ENCODE measurements at places on chromosomes 1 and 21.

DNA sequence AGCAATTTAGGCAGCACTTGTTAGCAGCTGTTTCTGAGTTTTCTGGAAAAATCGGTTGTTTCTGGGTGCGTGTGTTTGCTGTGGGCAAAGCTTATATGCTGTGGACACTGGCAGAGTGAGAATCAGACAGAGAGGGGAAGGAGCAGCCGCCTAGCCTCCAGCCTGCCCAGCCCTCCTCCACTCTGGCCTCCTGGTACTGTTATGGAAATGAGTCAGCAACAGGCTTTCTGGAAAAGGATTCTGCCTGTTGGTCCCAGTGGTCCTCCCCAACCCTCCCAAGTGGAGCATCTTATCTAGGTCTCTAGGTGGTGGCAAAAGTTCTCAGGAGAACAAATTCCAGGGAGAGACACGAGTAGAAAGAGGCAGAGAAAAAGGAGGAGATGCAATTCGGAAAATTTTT is 42.2 kb upstream of the GOLT1A start:
- no peak for DNase-seq

DNA sequence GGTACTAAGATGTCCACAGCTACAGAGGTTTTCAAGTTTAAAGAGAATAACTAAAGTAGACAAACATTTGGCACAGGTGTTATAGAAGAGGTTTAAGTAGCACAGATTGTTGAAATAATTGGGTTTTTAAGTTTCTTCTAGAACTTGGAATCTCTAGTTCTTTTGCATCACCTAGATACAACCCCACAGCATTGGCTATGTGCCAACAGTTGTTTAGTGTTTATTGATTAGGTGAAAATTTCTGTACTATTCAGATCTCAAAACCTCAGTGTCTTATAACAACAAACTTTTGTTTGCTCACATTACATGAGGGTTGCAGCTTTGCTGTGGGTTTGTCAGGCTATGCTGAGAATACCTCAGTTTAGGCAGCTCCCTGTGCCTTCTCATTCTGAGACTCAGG is 162.5 kb downstream of the TBX15 start:
- DNase-seq: no peak

DNA sequence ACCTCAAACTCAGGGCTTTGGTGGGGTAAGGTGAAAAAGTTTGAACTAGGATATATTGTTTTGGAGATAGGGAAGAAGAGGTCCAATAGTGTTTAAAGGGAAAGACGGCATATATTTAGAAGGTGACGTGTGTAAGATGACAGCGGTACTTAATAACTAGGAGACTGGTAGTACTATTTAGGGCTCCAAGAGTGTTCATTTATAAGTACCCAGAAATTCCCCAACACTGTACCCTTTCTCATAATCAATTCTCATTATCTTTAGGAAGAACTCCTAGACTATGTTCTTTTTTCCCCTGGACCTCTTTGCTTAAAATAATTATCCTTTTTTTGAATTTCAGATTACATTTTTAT is 1.5 kb downstream of the LYPLAL1 start:
- no peak for DNase-seq

DNA sequence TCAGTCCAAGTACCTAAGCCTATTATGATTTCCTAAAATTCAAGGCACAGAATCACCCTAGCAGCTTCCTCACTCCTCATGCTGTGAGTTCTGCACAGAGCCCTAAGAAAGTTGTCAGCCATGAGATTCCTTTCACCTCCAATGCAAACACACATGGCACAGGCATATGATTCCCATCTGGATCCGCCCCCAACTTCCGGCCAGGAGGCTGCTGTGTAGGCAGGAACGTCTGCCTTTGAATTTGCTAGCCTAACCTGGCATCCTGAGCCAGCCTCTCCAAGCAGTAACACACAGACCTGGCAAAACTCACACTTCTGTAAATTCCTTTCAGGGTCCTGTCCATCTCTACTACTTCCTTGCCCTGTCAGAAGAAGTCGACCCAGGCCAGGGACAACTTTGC is 521.1 kb upstream of the BEND5 start:
- DNase-seq: no peak

GRCh38 chr1:78703806-78704205 is 54.2 kb downstream of the IFI44 start:
- no peak for DNase-seq

DNA sequence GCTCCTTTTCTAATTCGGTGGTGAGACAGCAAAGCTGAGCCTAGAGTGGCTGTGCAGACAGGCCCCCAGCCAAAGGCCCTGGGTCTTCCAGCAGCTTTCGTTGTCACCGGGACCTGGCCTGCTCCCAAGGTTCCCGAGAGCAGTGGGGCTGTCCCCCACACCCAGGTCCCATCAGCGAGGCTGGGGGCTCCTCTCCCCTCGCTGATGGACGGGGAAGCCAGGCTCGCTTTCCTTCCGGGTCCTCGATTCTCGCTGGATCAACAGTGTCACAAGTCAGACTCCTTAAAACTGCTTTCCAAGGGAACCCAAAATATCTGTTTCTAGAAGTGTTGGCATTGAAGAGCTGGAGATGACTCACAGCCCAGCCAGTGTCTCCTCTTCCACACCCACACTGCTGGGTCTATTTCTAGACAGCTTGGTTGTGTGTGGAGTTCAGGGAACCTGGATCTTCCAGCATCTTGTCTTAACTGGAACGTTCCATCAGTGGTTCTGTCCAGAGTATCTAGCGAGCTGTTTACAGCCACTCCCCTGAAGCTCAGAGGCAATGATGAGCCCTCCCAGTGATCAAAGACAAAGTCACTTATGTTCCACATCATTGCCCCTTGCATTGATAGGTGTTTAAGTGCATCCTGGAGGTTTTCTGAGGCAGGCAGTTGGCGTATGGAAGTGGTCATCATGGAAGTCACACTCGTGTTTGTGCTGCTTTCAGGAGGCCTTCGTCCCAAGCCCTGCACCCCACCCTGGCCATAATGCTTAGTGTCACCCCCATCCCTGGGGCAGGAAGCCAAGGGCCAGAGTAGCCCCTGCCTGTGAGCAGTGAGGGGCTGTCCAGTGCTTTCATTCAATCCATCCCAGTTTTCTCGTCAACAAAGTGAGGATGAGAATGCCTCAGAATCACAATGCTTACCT is 35.2 kb downstream of the RRP1 start:
- DNase-seq: no peak

GRCh38 chr1:17155257-17155920 is 36.1 kb upstream of the PADI2 start:
- DNase-seq: no peak

DNA sequence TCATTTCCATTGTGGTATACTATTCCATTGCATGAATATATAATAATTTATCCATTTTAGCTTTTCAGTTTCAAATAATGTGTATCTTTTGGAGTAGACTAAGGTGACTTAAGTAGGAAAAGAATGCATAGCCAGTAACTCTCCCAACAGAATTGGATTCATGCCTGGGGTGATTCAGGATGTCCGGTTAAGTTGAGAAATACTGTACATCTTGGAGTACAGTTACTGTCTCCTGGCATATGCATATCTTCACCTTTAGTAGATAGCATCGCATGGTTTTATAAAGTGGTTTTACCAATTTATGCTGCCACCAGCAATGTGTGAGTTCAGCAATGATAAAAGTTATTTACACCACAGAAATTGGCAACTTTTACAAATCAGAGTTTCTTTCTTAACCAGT is 18.6 kb upstream of the SLC6A9 start:
- DNase-seq: no peak

DNA sequence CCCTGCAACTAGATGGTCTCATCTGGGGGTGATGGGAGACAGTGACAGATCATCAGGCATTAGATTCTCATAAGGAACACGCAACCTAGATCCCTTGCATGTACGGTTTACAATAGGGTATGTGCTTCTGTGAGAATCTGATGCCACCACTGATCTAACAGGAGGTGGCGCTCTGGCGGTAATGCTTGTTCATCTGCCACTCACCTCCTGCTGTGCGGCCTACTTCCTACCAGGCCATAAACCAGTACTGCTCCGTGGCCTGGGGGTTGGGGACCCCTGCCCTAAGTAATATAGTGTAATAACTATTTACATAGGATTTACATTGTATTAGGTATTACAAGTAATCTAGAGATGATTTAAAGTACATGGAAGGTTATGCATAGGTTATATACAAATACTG is 134.9 kb downstream of the CLEC20A start:
- no peak for DNase-seq

DNA sequence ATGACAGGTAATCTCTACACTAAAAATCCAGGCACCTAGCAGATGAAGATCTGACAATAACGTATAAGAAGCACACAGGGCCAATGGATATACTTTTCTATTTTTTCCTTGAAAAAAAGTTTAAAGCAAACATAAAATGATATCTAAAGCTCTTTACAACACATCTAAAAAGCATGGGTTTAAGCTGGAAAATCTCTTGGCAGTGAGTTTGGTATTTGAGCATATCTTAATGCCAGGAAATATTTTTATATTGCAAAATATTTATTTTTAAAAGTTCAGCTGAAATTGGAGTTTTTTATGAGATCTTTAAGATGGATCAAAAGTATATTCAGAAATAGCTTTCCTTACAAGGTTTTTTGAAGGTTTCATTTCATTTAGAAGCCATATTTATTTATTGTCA is 40.5 kb downstream of the SLC5A9 start:
- no peak for DNase-seq

GRCh38 chr1:233166896-233167295 is 128.6 kb downstream of the PCNX2 start:
- DNase-seq: no peak

GRCh38 chr1:21058035-21058793 is 118.5 kb downstream of the EIF4G3 start:
- no peak for DNase-seq

DNA sequence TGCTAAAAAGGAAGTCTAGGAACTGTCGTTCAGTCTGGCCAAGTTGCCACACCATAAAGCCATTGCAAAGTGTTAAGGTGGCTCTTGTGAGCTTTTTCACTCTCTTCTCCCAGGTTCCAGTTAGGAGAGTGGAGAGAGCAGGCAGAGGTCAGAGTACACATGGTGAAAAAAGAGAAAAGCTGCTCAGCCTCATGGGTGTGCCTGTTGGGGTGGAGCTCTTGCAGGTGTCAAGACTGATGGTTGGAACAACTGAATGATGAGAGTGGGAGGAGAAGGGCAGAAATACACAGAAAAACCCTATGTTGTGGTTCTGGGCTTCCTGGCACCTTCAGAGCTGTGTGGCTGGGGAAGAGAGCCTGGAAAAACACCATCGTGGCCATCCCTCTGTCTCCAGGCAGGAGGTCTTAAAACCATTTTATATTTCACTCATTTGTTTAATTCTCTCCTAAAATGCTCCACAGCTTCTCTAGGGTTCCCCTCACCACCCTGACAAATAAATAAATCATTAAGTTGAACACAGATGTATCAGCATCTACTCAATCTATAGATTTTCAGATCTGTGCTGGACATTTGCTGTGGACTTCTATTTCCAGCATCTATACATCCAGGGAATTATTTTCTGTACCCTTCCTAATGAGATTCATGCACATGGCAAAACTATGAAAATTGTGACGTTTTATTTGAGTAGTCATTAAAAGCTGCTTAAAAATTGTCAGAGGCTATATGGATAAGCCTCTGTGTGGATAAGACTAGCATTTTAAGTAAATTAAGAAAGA is 17.5 kb downstream of the UBASH3A start:
- no peak for DNase-seq

DNA sequence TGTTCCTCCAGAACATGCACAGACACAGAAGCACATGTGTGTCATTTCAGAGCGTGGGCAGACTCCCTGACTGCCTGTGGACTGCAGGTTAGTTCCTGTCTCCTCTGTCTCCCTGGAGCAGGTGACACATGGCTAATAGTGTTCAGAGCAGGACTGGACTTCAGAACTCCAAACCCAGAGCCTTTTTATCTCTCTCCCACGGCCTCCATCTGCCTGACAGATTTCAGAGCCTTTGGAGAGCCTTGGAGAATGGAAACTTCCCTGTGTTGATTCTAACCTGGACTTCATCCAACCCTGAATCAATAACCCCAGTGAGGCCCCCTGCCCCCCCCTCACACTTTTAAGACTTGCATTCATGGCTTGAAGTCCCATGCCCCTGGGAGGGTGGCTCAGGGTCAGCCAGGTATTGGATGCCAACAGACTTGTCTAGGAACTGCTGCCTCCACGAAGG is 44.4 kb downstream of the C1orf198 start:
- no peak for DNase-seq

GRCh38 chr1:112527266-112528010 is 18.7 kb downstream of the WNT2B start:
- no peak for DNase-seq

DNA sequence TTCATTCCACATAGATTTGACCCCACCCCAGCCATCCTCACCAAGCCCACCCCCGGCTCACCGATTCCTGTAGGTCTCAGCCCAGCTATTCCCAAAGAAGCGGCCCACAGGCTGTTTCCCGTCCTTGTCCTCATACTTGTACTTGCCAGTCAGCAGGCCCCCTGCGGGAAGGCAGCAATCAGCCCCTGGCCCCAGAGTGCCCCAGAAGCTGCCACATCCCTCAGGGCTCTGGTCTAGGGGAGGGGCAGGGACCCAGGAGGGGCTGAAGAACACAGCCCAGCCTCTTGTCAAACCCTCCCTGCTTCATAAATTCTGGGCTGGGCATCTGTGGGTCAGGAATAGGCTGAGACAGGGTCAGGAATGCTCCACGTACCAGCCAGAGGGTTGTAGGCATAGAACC is 5.0 kb downstream of the AKR7A2 start:
- DNase-seq: no peak

DNA sequence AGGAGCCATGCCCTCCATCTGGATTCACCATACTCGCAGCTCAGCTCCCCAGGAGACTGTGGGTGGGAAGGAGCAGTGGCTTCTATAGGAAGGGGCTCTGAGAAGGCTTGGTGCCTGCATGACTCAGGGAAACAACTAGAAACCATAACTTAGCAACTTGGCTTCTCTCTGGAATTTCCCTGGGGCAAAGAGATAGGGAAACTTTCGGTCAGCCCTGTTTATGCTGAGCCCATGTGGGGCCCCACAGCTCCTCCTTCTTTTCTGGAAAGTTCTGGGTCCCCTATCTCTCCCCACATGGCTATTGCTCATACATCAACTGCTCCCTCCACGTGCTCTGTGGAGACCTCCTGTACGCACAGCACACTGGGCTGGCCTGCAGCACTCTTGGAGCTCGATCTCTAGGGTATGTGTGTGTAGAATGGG is 39.3 kb downstream of the PLEKHA6 start:
- DNase-seq: no peak

DNA sequence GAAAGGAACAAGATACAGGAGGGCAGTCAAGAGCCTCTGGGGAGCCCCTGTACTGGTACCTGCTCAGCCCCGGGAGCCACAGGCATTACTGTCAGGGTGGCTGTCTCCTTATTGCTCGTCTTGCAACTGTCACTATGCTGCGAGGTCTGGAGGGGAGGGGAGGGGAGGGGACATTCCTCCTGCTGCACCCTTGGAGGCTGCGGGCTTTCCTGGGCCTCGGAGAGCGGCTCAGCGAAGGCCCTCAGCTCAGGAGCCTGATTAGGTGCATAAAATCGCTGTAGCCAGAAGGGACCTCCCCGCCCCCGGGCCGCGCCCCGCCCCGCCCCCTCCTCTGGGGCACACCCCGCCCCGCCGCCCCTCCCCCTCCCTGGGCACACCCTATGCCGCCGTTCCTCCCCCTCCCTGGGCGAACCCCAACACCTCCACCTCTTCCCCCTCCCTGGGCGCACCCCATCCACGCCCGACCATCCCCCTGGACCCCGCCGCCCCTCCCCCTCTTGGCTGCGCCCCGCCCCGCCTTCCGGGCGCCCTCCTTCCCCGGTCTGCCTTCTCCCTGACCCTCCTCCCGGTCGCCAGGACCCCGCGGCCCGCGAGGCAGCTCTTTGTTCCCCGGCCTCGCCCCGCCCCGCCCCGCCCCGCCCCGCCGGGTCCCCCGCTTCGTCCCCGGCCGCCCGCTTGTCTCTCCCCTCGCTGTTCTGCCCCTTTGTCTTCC is 35.5 kb downstream of the CACHD1 start:
- DNase-seq: peak; percentile 45

All from stimulated activated CD4-positive, alpha-beta T cell treated with anti-CD3 and anti-CD28 coated beads, Interleukin-12 subunit alpha, Interleukin-12 subunit beta, amount 100 ng/mL, for 4 hours (primary cell).